ENCODE measurements at places on chromosomes 12 and 14.

DNA sequence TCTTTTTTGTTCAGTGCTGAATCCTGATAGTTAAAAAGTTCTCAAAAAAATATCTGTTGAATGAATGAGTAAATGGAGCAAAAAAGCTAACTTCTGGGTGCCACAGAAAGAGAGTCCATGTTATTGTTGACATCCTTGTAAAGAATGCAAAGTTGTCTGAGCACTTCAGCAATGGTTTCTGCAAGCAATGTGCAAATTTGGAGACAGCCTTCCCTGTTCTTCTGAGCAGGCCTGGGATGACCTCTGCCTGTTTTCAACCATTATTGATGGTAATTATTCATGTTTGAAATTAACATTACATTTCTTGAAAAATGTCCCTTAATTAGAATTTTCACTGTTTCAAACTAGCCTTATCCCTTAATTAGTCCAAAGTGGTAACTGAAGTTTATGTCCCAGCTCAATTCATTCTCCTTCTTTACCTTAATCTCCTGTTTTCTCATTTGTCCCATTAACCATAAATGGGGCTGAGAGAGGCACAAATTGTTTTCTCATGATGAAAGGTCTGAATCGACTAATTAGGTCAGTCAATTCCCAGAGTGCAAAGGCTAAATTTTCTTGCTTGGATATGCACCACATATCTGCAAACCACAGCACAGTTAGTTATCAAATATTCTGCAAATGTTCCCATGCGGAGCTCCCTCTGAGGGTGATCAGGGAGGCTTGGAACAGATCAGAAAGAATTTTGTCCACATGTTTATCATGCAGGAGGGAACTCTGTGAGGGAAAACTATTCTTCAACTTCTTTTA is 139.4 kb upstream of the KRR1 start:
- DNase-seq = no peak

- peak; percentile 48 for DNase-seq
Measured at GRCh38 chr14:61894452-61895077, 132.3 kb downstream of the SNAPC1 start.

DNA sequence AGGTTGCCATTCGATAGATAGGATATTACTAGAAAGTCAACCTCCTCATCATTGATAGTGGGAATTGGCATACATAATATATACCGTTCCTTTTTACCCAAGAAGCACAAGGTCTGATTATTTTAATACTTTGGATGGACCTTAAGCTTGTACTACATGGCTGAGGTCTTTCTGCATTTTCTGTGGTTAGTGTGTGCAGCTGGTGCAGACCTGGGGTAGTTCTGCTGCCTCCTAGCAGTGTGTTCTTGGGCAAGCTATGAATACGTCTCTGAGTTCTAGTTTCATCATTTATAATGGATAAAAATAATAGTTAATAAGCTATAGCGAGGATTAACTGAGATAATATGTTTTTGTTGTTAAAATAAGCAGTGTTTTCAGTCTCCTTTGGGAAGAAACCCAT is 2.2 kb downstream of the ZDHHC17 start:
- no peak for DNase-seq

DNA sequence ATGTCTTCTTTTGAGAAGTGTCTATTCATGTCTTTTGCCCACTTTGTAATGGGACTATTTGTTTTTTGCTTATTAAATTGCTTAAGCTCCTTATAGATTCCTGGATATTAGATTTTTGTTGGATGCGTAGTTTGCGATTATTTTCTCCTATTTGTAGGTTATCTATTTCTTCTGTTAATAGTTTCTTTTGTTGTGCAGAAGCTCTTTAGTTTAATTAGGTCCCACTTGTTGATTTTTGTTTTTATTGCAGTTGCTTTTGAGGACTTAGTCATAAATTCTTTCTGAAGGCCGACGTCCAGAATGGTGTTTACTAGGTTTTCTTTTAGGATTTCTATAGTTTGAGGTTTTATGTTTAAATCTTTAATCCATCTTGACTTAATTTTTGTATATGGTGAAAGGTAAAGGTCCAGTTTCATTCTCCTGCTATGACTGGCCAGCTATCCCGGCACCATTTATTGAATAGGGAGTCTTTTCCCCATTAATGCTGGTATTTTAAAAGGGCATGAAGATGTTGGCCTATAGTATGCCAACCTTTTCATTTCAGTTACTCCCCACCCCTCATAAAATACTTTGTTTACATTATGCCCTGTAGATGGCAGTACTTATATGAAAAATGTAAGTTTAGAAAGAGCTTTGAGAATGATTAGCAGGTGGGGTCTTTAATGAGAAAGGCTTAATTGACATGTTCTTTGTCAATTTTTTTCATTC is 62.9 kb upstream of the PSMA6 start:
- no peak for DNase-seq

DNA sequence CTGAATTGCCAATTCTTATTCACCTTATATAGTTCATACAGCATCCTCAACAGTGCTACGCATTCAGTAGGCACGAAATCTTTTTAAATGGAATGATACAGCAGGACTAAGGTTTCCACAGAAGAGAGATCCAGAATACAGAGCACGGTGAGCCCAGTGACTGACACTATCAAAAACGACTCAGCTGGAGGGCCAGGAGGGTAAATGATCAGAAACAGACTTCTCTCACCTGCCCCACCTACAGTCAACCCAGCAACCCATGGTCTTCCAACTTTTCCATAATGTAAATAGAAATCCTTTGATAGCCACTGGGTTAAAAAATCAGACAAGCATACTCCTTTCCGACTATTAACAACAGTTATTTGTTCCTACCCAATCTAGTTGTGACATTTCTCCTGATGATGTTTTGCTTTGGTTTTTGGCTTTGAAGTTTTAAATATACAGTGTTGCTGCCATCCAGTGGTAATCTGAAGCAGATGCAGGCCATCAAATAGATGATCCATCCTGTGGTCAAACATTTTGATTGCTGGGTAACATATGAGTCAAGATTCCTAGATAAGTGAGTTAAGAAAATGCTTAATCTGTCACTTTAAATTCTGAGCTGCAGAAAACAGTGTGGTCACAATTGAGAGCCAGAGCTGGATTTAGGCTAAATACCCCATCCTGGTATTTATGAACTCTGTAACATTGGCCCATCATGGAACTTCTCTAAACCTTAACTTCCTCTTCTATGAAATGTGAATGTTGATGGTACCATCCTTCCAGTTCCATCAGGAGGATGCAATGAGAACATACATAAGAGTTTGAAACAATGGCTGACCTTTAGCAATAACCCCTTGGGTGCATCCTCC is 42.0 kb downstream of the GPHB5 start:
- DNase-seq = no peak

- no peak for DNase-seq
Measured at GRCh38 chr12:51908876-51909592, 1.7 kb downstream of the ACVRL1 start.

DNA sequence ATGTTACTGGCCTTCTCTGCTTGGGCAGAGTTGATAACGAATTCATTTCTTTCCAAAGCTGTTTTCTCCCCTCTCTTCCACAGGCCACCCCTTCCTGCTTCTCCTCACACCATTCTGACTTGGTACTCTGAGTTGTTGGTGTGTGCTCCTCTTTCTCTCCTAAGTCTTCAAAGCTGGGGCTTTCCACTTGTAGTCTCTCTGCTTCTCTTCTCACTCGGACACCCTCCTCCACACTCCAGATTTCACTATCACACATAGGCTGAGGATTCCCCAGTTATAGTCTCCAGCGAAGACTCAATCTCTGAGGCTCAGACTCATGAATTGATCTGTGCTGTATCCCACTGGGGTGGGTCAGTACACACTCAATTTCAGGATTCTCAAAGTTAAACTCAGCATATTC is 201.0 kb downstream of the SSPN start:
- no peak for DNase-seq

DNA sequence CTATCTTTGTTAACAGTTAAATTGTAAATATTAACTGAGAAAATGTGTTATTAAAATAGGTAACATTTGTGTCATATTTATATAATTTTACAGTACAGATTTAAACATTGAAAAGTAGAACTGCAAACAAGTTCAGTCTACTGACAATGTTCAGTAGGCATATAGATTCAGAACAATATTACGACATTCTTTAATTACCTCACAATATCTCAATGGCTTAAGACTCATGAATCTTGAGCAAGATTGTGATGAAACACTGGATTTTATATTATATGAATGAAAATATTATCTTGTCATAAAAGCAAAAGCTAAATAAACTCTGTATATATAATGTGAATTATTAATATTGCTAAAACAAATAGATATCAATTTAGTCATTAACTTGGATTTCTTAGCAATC is 194.9 kb downstream of the ADAMTS20 start:
- DNase-seq = no peak

DNA sequence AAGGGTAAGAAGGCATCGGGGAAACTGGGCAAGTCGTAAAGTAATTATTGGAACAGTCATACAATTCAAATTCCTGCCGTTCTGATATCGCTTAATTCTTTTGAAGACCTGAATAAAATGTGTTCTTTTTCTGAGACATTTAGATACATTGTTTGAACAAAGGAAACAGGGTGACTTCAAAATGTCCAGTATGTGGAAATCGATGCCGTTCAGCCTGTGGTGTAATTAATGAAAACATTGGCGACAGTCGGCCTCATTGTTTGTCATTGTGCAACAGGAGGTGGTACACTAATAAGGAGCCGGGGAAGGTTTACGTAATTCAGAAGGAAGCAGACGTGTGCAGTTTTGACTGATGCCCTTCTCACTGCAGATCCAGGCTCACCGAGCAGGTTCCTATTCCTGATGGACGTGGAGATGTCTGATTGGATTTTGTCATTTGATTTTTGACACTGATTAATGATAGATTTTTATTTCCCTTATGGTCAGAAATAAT is 92.7 kb downstream of the BORCS5 start:
- peak; percentile 87 for DNase-seq

DNA sequence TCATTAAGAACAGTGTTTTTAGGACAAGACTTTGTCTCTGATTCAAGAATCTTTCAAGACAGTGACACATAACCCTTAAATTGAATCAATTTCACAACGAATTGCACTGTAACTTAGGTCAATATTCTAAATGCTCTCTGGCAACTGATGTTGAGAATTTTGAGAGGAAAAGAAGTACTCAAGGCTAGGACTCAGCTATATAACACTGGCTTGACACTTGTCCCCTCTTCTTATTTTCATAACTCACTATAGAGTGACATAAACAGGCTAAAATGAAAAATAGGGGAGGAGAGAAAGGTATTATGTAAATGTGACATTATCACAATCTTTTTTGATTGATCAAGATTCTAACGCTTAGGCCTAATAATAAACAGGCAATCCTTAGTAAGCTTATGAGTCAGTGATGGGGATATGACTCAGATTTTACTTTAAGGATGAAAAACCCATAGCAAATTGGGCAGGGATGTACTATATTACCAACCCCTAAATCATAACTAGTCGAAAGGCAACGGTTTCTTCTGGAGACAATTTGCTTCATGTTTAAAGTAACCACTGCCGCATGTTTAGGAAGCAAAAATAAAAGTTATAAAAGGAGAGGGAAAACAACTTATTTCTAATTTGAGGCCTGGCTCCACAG is 10.9 kb downstream of the BTG1 start:
- no peak for DNase-seq

DNA sequence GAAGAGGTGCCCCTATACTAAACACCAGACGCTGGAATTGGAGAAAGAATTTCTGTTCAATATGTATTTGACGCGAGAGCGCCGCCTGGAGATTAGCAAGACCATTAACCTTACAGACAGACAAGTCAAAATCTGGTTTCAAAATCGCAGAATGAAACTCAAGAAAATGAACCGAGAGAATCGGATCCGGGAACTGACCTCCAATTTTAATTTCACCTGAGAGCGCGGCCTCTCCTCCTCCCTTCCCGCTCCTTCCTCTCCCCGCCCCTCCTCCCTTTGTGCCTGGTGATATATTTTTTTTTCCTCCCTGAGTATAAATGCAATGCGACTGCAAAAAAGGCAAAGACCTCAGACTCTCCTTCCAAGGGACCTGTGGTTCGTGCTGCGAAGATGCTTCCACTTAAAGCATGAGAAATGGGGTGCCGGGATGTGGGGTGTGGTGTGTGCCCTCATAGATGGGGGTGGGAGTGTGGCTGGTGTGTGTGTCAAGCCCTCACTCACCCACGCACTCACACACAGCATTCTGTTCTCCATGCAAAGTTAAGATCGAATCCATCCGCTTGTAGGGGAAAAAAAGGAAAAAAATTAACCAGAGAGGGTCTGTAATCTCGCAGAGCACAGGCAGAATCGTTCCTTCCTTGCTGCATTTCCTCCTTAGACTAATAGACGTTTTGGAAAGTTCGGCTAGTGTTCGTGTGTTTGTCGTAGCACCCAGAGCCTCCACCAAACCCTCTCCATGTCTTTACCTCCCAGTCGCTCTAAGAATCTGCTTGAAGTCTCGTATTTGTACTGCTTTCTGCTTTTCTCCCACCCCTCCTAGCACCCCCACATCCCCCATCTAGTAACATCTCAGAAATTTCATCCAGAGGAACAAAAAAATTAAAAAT is 4.5 kb downstream of the HOXC10 start:
- no peak for DNase-seq

DNA sequence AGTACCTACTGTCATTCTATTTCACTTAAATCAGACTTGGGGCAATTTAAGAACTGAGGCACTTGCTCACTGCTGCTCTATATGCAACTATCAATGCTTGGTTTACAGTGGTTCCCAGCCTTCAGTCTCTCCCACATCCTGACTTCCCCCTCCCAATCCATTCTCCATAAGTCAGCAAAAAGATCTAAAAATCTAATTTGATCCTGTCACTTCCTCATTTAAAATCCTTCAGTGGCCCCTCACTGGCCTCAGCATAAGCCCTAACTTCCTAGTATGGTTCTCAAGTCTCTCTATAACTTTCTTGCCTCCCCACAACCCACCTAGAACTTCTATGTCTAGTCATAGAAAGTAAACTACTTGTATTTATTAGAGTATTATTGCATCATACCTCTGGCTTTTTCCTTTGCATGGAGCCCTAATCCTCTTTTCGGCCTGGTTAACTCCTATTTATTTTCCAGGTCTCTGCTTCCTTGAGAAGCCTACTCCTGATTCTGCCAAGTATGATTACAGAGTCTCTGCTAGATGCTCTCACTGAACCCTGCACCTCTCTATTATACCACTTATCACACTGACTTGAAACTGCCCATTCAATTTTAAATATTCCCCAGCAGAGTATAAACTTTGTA is 130.6 kb downstream of the RALGAPA1 start:
- no peak for DNase-seq

GRCh38 chr12:91155990-91156389 is 26.6 kb downstream of the DCN start:
- no peak for DNase-seq

DNA sequence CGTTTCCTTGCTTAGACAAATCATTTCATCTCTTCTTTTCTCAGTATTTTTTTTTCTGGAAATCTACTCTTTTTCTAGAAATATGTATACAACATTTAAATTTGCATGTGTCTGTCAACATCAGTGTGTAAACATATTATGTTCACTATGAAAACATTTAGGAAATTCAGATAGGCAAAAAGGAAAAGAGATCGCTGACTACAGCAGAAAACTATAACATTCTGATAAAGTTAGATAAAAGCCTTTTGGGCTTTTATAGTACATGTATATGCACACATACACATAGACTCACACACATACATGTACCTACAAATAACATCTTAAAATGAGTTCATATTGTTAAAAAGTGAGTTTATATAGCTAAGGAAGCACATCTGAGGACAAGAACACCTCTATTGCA is 142.1 kb downstream of the RAD51B start:
- DNase-seq = no peak

GRCh38 chr12:18145924-18146323 is 55.9 kb upstream of the RERGL start:
- no peak for DNase-seq

GRCh38 chr14:100790502-100791347 is 35.2 kb upstream of the MEG3 start:
- no peak for DNase-seq
